EL (cell line): ENCODE measurements at places on chromosomes 12 and 14.

GRCh38 chr12:98232753-98233390 lies 282.5 kb upstream of the TMPO start:
- DNase-seq, result no peak

DNA sequence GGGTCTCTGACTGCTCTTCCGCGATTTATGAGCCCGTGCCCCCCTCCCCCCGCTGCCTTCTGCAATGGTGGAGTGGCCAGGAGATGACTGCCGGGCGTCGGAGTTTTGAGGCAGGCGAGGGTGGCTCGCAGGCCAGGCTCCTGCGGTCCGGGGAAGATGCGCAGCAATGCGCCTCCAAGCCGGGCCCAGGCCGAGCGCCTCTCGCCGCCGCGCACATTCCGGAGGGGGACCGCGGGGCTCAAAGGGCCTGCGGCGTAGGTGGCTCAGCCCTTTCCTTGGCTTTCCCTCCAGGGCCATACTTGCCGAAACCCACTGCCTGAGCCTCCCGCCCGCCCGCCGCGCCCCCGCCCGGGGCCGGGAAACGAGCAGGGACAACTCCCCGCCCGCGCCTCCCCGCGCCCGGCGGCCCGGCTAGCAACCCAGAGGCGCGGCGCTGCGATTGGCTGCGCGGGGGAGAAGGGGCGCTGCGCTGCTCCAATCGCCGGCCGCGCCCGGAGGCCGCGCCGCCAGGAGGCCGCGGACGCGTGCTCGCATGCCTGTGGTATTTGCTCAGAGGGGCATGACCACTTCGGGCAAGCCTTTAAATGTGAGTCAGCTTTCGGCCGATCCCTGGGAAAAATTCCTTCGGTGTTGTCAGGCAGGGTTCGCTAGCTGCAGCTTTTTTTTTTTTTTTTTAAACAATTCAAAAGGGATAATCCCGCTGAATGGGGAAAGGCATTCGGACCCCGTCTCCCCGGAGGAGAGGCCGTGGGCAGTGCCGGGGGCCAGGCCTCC lies 157.9 kb upstream of the PARP11 start:
- DNase-seq, result peak; percentile 98

GRCh38 chr12:78732481-78732880 lies 132.1 kb upstream of the SYT1 start:
- DNase-seq, result no peak

DNA sequence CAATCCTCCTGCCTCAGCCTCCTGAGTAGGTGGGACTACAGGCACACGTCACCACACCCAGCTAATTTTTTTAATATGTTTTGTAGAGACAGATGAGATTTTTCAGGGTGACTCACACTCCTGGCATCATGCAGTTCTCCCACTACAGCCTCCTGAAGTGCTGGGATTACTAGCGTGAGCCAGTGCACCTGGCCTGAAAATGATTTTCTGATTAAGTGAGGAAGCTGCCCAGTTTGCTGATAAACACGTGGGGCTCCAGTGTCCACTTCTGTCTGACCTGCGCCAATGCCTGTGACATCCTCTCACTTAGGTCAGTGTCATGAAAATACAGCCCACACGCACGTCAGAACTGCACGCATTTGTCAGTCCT lies 37.0 kb upstream of the SFSWAP start:
- peak; percentile 12 for DNase-seq

DNA sequence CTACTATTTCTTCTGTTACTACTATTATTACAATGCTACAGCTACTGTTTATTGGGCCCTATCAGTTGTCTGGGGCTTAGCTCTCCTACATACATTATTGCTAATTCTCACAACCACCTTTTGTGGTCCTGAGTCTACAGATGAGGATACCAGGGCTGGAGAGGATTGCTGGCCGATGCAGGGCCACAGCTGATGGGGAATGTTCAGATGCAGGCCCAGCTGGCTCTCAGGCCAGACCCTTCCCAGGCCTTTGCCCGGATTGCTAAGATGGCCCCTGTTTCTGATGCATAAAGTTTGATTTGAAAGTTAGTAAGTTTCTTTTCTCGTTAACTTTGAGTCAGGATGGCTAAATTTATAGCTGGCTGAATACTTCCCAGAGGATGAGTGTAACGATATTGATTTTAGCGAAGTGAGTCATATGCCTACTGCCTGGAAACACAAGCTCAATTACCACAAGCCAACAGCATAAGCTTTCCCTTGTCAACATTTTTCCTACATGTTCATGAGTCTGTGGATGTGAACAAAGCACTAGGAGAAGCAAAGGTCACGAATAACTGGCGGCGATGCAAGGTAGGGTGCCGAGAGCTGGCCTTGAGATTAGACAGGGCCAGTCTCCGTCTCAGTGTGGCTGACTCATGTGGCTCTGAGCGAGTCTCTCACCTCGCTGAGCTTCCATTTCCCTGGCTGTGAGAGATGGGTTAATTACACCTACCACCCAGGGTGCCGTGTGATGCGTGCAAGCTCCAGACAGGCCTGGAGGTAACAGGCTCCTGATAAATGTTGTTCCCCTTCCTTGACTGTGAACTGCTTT lies 111.0 kb downstream of the BEGAIN start:
- peak; percentile 96 for DNase-seq

DNA sequence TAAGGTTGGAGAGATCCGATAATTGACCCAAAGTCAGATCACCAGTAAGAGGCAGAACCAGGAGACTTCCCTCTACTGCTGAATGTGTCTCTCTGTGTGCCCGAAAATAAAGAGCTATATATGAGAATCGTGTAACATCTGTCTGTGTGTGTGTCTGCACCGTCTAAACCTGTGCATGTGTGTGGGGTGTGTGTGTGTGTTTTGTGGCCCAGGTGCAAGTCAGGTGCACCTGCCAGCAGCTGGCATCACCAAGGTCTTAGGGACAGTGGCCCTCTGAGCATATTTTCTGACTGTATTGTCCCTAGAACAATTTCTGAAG lies 24.7 kb upstream of the KRT78 start:
- DNase-seq, result no peak
